ENCODE measurements at places on chromosomes 16 and 17.

DNA sequence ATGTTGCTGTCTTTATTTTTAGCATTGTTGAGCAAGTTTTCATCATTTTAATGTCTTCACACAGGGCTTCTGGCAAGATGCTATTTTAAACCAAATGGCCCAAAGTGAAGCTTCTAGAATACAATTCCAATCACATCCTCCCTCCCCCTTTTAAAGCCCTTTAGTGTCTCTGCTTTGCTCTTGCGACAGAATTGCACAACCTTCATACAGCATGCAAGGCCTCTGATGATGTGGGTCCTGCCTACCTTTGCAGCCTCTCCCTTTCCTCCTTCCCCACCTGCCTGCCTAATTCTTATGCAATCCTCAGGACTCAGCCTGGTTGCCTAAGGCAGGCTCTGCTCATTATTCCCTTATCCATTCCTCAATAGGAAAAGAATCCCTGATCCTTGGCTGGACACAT lies 381.7 kb downstream of the SLC39A11 start:
- DNase-seq, result no peak

DNA sequence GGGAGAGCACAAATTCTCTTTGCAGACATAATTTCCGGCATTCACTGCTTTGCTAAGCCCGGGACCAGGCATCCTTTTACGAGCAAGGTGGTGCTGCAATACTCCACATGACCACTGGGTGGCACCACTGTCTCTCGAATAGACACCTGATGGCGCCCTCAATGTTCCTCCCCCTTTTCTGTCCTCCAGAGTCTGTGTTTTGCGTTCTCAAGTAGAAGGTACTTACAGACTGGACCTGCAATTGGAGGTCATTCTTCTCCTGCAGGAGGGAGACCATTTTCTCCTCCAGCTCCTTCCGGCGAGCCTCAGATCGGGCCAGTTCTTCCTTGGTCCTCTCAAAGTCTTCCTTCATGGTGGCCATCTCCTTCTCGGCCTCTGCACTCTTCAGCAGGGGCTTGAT lies 45.2 kb downstream of the MYH13 start:
- DNase-seq, result peak; percentile 45

DNA sequence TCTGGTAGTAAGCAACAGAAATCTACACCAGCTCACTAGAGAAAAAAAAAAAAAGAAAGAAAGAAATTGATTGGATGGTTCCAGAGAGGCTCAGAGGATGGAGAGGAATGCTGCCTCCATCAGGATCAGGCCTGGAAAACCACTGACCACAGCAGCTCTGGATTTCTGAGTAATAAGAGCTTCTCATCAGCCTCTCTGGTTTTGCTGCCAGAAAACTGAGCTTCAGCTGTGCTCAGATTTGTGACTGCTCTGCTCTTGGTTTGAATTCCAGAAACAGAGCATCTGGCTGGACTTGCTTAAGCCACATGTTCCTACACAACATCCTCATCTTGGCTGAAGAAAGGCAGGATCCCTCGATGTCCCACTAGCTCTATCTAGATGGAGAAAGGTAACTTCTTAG lies 25.9 kb downstream of the IRX6 start:
- no peak for DNase-seq

DNA sequence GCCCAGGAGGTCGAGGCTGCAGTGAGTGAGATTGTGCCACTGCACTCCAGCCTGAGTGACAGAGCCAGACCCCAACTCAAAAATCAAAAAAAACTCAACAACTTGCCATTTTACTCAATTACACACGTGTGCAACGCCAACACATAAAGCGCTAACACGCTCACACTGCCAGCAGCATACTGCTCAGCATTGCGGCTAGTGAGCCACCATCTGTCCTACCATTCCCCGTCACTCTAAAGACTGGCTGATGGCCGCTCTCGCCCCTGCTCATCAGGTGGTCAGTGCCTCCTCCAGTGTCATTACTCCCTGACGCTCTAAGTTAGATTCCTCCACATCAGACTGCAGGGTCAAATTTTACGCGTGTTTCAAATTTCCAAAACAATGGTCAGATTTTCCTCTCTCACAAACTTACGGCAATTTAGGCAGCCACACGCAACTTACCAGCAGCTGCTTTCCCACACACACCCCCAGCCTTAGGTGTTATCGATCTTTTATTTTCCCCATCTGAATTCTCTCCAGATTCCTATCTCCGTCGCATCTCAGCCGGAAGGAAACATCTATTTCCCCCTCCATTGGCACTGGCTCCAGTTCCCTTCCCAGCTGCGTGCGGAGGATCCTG lies 240.8 kb downstream of the C16orf95 start:
- no peak for DNase-seq

DNA sequence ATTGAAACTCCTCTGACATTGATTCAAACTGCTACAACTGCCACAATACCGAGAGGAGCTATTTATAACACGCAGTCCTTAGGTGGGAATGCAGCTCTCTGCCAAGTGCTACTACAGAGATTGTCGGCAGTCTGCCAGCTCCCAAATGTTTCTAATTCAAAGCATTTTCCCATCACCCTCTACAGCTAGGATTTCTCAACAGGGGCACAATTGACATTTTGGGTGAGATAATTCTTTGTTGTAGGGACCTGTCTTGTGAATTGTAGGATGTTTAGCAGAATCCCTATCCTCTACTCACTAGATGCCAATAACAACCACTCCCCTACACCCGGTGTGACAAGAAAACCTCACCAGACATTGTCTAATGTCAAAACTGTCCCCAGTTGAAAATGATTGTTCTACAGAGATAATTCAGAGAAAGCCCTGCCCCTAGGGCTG lies 7.8 kb upstream of the N4BP1 start:
- no peak for DNase-seq

- DNase-seq, result no peak
Observed at GRCh38 chr17:37746617-37747016, 1.8 kb upstream of the HNF1B start.

GRCh38 chr17:7307686-7308624 lies 527 bp downstream of the EIF5A start:
- DNase-seq, result no peak

DNA sequence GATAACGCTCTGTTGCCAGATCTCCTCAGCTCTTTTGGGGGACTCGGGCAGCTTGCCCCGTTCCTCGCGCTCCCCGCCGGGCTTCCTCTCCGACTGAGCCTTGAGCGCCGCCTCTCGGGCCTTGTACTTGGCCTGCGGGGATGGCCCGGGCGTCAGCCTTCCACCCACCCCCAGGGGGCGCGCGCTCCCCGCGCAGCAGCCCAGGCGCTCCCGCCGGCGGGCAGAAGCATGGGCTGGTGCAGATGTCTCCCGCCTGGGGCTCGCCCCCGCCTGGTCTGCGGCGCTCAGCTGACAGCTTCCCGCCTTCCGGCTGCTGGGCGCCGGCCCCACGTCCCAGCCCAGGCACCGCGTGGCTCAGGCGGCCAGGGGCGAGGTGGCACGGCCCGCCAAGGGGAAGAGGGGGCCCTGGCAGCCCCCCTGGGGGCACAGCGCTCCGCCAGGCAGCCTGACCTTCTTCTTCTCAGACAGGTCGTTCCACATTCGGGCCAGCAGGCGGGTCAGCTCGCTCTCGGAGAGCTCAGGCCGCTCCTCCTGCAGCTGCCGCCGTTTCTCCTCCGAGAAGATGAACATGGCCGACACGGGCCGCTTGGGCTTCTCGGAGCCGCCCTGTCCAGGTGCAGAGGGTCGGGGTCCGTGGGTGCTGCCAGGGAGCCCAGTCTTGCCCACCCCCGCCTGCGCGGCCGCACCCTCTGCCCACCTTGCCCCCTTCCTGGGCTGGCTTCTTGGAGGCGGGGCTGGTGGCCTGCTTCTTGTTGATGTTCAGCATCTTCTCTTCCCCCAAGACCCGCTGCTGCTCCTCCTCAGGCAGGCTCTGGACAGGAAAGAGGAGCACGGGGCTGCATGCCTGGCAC lies 8.9 kb downstream of the UBTF start:
- DNase-seq, result peak; percentile 69

DNA sequence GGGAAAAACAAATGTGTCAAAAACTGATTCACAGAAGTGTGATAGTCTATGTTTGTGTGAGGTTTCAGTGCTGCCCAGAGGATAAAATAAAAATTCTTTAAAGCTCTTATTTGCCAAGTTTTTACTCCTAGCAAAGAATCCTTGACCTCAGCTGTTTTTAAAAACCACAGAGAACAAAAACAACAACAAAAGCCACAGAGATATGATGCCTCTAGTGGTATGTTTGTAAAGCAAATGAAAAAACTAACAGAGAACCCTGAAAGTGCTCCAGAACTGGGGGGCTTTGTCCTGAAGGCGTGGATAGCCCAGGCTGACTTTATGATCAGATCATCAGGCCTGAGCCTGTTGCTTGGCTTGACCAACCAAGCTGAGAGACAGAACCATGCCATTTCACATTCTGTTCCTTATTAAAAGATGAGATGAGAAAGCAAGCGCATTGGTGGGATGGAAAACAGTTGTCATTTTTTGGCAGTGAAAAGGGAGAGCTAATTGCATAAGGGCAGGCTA lies 411.0 kb downstream of the CPPED1 start:
- DNase-seq, result no peak

- DNase-seq, result no peak
Observed at GRCh38 chr16:53084746-53085334, 30.0 kb downstream of the CHD9 start.

DNA sequence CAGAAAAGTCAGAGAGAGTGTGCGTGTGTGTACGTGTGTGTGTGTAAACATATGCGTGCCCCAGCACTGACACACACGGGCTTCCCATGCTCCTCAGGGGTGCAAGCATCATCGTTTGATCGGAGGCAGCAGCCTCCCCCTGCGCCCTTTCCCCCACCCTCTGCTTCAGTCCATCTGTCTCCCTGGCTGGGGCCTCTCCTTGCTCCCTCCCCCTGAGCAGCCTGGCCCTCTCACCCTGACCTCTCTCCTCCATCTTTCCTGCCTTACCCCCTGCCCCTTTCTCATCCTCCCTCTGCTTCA lies 4.4 kb downstream of the STX1B start:
- DNase-seq, result no peak

- DNase-seq, result no peak
Observed at GRCh38 chr17:38558728-38559050, 47.1 kb downstream of the SRCIN1 start.

GRCh38 chr17:80319262-80319998 lies 58.8 kb downstream of the RNF213 start:
- no peak for DNase-seq

DNA sequence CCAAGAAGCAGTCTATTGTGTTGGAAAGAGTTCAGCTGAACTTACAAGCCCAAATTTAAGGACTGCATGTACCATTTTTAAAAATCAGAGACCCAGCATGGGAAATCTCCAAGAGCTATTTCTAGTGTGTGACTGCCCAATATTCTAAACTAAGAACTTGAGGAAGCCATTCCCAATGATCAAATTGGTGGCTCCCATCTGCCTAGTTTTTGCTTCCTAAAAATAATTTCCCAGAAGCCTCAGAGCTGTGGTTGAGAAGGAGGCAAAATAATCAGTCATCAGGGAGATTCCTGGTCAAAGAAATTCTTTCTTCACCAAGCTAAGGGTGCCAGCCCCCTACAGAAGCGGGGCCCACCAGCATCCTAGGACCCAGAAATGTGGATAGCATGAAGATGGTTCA lies 176.1 kb upstream of the CDH5 start:
- DNase-seq, result no peak

GRCh38 chr17:78555746-78556401 lies 21.3 kb downstream of the DNAH17 start:
- no peak for DNase-seq

GRCh38 chr17:16003841-16004240 lies 4.2 kb downstream of the TTC19 start:
- no peak for DNase-seq

DNA sequence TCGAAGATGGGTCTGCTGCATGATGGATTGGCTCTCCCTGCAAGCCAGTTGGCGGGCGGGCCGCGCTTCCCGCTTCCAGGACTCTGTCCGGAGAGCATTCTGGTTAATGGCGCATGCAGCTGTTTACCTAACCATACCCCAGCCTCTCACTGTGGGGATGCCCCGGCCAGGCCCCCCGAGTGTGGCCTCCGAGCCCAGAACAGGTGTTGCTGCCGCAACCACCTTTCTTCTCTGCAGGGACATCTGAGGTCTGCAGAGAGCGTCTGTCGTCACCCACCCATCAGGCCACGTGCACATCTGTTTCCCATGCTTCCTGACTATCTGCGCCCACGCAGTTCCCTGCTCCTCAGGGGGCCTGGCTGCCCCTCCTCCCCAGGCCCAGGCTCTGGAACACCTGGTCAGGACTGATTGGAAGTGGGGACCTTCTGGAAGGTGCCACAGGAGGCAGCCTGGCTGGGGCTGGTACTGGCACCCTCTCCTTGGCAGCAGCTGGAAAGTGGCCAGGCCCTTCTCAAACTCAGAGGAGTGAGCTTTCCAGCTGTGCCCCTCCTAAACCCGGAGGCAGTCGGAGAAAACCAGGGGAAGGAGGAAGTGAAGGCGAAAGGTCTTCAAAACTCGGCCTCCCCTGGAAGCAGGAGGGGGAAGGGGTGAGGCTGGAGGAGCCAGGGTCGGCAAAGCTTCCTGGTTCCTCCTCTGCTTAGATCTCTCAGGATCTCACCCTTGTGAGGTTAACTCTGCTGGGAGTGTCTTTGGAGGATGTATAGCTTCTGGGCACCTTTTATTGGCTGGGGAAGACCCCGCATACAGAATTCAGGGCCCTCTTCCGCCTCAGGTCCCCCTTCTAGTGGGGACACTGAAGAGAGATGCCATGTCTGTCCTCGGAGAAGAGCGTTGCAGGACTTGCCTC lies 64.5 kb upstream of the CIBAR2 start:
- no peak for DNase-seq

- peak; percentile 56 for DNase-seq
Observed at GRCh38 chr17:5587438-5588032, 3.2 kb upstream of the NLRP1 start.

DNA sequence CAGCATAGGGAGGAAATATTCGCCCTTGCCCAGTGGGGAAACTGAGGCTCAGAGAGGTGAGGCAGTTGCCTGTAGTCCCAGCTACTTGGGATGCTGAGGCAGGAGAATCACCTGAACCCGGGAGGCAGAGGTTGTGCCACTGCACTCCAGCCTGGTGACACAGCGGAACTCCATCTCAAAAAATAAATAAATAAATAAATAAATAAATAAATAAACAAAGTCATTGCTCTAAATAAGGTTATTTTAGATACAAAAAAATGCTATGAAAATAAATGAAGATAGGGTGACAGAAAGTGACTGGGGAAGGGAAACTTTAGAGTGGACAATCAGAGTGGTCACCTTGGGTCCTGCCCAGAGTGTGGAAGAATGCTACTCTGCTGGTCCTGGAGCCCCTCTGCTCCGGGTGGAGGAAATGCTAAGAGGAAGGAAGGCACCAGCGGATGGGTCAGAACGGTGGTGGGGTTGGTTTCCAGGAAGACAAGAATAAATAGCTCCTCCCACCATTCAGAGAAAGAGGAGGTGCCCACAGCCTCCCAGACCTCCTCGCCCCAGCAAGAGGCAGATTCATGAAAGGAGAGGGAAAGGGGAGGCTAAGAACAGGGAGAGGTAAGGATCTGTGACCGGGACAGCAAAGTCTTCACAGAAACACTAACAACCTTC lies 17.6 kb downstream of the TRPV3 start:
- DNase-seq, result no peak
